Fibroblast of the aortic adventitia (primary cell): ENCODE measurements at places on chromosomes 16 and 17.

DNA sequence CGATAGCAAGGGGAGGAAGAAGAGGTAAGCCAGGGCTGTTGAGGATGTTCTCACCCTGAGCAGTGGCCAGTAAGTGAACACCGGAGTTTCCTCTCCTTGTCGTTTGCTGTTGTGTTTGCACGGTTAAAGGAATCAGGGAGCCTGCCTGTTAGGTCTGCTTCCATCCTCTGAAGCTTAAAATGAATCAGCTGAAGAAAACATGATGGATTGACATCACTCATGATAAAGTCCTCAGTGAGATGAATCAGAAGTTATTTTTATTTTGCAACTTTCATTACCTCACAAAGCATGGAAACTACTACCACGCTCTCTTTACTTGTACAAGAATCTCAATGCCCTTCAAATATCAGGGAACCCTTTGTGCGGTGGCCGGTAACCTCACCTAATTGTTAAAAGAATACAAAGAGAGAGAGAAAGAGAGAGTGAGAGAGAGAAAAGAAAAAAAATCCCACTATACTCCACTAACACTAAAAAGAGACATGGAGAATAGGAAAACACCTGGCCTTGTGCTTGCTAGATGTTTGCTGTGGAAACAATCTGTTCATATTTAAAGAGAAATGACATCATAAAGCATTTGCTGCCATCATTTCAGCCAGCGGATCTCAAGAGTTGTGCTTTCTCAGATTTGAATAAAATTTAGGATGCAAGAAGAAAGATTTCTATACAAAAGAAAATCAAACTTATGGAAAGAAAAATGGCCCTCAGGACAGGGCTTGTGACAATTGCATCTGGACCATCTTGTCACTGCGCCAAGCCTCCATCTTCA is 441.6 kb upstream of the SALL1 start:
- no peak for DNase-seq

DNA sequence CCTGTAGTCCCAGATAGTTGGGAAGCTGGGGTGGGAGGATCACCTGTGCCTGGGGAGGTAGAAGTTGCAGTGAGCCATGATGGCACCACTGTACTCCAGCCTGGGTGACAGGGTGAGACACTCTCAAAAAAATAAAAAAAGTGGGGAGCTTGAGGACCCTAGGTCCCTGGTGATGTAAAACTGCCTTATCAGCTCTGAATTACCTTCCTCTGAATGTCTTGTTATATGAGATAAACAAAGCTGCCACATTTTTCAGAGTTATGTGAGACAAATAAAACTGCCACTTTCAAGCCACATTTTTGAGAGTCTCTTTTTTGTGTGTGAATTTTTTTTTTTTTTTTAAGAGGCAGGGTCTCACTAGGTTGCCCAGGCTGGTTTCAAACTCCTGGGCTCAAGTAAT is 32.0 kb upstream of the B4GALNT2 start:
- DNase-seq: no peak

DNA sequence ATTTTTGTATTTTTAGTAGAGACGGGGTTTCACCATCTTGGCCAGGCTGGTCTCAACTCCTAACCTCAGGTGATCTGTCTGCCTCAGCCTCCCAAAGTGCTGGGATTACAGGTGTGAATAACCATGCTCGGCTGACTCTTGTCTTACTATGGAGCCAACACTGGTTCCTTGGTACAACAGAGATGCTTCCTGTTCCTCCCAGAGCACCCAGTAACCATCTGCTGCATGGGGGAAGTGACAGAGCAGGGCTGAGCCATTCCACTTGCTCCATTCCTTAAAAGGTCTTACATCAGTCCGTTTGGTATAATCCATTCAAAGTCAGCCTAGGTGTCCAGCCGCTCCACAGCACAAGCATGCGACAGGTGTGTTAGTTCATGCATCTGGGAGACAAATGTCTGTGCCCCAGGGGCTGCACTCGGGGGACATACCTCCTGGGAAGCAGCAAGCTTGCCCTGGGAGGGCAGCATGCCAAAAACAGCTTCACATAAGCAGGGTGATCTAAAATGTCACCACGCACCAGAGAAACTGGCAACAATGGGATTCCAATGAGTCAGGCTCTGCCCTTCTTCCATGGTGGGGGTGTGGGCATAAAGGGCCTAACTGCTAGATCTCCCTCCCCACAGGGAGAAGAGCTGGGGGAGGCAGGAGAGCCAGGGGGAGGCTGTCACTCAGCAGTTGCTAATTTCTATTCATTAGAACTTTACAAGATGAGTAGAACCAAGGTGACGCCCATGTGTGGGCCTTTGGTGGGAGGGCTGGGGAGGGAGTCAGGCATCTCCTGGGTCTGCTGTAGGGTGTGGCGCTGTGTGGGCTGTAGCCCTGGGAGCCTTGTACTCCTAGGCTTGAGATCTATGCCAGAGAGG is 35.5 kb downstream of the PIPOX start:
- DNase-seq: peak; percentile 37

DNA sequence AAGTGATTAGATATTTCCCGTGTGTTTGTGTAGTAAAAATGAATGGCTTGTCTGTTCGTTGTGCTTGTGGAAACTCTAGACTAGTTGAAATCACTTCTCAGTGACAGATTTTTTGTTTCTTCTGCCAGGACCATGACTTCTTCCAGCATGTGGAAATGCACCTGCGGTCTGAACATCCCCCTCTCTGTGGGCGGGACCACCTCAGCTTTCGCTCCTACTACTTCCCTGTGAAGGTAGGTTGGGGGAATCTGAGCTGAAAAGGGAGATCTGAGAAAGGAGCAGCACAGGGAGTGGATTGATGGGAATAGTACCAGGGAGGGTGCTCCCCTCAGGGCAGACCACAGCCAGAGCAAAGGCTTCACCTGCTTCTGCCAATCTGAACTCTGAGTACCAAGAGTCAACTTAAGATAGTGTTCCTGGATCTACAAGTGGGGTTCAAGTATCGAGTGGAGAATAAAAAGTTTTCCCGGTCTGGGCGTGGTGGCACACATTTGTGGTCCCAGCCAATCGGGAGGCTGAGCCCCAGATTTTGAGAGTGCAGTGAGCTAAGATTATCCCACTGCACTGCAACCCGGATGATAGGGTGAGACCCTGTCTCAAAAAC is 47.5 kb downstream of the SF3B3 start:
- no peak for DNase-seq

DNA sequence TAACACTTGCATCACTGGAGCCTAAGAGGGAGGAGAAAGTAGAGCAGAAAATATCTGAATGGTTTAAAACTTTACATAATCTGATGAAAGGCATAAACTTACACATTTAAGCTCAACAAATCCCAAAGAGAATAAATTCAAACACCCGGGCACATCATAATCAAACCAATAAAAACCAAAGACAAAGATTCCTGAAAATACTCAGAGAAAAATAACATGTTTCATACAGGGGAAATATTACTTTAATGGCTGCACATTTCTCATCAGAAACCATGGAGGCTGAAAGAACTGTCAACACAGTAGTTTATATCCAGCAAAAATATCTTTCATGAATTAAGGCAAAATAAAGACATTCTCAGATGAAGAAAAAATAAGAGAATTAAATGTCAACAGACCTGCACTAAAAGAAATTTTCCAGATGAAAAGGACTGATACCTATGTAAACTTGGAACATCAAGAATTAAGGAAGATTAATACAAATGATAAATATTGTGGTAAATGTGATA is 34.2 kb downstream of the C16orf87 start:
- no peak for DNase-seq

DNA sequence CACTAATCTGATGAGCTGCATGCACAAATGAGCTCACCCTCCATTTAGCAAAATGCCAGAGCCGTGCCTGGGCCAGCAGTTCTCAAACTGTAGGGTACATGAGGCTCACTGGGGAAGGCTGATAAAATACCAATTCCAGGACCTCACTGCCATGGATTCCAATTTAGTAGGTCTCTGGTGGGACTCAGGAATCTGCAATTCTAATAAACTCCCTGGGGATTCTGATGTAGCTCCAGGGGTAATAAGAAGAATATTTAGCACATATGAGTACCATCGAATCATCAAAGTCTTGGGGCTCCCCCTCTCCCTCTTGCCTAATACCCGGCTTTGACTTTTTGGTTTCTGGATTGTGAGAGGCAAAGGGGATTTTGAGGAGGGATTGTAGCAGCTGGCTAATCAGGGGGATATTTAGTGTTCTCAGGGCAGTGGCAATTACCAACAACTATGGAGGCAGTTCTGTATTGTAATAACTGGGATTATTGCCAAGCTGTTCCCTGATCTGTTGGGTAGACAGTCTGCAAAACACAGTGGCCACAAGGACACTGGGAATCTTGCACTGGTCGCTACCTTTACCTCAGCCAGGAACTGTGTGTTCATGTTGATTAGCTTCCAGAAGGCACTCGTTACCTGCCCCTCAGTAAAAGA is 140.4 kb downstream of the SHISA9 start:
- DNase-seq: no peak

DNA sequence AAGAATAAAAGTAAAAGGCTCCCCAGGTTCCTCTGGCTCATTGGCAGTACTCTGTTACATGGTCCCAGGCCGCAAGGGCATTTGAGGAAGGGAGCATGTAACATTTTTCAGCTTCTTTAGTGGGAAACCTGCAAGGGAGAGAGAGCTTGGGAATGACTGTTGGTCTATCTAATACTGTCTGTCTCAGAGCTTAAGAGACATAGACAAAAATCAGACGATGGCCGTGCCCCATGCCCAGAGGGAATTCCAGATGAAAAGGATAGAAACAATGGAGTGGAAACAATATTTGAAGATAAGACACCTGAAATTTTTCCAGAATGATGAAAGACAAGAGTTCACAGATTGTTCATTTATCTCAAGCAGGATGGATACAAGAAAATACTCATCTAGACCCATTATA is 48.1 kb upstream of the ADORA2B start:
- DNase-seq: no peak

DNA sequence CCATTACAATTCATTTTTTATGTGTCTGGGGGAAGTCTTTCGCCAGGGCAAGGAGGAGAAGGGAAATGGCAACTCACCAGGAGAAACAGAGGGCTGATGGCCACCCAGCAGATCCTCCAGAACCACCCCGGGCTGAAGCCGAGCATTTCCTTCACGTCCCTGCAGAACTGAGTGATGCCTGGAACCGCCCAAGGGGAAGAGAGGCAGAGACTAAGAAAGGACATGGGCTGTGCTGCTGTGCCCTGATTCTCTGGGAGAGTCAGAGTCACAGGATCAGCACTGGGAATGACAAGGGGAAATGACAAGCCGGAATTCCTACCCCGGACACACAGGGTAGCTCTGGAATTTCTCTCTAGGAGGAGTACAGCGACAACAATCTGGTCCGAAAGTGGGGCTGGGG is 27.8 kb downstream of the SLC6A4 start:
- DNase-seq: no peak

DNA sequence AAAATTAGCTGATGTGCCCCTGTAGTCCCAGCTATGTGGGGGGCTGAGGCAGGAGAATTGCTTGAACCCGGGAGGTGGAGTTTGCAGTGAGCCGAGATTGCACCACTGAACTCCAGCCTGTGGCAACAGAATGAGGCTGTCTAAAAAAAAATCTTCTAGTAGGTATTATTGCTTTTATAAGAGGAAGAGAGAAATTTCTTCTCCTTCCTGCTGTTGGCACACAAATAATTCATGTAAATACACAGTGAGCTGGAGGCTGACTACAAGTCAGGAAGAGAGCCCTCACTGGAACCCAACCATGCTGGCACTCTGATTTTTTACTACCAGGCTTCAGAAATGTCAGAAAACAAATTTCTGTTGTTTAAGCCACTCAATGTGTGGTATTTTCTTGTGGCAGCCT is 6.7 kb downstream of the PRDM7 start:
- no peak for DNase-seq

GRCh38 chr17:7266784-7267183 is 4.5 kb upstream of the CLDN7 start:
- DNase-seq: no peak

GRCh38 chr16:56057151-56057550 is 134.1 kb upstream of the GNAO1 start:
- DNase-seq: no peak

DNA sequence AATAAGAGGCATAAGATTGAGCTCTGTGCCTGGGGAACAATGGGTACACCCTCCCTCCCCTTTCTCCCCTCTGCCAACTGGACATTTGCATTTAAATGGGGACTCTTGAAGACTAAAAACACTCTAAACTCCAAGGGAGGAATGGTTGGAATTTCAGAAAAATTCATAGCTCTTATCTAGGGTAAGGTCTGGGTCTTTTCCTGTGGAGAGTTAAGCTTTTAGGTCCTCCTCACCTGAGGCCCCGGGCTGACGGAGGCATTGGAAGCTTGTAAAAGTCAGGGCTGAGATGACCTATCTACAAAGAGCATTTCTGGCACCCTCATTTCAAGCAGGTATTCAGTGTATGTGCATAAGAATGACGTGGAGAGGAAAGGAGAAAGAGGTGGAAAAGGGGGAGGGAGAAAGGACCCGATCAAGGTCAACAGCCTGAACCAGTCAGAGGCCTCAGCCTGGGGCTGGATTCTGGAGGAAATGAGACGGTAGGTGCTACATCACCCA is 78.0 kb downstream of the RAP1GAP2 start:
- no peak for DNase-seq

- no peak for DNase-seq
Observed at GRCh38 chr17:62119373-62119772, 54.3 kb upstream of the MED13 start.

DNA sequence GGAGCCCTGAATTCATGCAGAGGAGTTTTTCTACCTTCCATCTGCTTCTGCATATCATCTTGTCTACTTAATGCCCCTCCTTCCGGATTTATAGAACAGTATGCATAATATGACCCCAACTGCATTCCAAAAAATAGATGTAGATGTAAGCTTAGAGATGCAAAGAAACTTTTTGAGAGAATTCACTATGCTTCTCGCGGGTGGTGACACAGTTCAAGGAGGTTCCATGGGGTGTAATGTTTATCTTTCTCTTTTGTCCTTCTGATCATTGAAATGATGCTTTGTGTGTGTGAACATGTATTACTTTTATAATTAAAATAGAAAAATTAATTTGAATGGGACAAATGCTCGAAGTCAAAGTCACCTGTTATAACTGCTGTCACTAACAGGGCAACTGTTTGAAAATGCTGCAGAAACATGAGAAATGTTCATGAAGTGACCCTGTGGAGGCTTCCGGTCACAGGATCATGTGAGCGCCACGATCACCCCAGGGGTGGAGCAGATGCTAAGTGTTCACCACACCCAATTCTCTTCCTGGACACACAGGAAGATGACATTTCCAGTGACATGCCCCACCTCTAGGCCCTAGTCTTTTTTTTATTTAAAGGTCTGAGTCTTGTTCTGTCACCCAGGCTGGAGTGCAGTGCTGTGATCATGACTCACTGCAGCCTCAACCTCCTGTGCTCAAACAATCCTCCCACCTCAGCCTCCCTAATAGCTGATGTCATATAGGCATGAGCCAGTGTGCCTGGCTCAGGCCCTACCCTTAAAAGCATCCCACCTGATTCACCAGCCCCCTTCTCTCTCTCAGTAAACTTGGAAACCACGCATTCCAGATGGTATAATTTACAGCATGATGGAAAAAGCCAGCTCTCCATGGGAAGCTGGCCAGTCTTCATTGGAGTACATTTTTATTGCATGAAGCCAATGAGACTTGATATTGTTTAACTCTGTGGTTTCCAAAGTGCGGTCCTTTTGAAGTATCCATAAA is 21.0 kb upstream of the AGRP start:
- DNase-seq: peak; percentile 40

- no peak for DNase-seq
Observed at GRCh38 chr17:75806822-75807500, 22.4 kb downstream of the UNK start.

- peak; percentile 63 for DNase-seq
Observed at GRCh38 chr17:65359016-65359415, 202.4 kb downstream of the AXIN2 start.
